HFFc6 (cell line): ENCODE measurements at places on chromosomes 4 and X.

DNA sequence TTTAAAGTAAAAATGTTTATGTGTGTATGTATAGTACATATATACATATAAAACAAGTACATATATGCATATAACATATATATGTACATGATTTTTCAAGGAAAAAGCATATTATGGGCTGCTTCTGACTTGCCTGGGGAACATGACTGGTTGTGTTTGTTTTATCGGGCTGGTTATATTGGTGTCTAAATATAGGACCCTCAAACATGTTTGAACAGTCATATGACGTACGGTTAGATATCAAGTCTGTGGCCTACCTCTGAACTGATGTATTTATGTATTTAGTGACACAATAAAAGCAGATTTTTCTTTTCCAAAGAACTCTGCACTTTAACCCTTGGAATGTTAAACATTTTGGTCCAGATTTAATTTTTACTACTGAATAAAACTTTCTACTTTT is 37.9 kb upstream of the ARSD start:
- DNase-seq = no peak

DNA sequence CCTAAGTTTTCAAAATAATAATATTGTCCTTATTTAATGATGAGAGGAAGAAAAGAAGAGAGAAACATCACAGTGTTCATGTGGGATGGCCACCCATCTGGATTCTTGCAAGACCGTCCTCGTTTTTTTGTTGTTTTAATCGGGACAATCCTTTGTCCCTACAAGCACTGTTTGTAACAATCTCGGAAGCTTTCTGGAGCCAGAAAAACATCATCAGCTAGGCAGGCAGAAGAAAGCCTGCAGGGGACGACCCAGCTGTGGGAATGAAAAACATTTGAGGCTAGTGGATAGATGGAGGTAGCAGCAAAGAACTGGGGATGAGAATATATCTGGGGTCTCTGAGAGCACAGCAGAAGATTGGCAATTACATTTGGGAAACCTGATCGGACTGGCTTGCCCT is 105.6 kb downstream of the DKK2 start:
- DNase-seq = no peak

- DNase-seq = no peak
Observed at GRCh38 chr4:175385797-175386196, 426.3 kb downstream of the GPM6A start.

DNA sequence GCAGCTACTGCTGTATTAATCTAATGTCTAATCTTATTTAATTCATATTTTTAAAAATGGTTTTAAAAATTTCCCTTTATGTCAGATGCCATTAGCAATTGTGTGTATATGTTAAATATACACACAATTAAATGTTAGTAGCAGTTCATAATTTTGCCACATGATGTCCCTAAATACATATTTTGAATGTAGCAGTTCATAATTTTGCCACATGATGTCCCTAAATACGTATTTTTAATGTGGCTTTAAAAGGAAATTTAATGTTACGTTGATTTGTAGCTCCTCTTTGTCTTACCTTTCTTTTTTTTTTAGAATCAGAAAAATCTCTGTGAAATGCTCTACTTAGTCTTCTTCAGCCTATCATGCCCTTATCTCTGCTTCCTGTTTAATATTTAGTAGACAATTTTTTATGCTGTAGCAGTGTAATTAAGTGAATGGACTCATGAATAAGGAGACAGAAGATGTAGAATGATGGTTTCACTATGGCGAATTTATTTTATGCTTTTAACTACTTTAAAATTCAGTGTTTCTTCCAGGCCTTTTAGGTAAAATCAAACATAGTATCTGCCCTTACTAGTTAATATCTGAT is 26.1 kb downstream of the RBM46 start:
- peak; percentile 48 for DNase-seq

DNA sequence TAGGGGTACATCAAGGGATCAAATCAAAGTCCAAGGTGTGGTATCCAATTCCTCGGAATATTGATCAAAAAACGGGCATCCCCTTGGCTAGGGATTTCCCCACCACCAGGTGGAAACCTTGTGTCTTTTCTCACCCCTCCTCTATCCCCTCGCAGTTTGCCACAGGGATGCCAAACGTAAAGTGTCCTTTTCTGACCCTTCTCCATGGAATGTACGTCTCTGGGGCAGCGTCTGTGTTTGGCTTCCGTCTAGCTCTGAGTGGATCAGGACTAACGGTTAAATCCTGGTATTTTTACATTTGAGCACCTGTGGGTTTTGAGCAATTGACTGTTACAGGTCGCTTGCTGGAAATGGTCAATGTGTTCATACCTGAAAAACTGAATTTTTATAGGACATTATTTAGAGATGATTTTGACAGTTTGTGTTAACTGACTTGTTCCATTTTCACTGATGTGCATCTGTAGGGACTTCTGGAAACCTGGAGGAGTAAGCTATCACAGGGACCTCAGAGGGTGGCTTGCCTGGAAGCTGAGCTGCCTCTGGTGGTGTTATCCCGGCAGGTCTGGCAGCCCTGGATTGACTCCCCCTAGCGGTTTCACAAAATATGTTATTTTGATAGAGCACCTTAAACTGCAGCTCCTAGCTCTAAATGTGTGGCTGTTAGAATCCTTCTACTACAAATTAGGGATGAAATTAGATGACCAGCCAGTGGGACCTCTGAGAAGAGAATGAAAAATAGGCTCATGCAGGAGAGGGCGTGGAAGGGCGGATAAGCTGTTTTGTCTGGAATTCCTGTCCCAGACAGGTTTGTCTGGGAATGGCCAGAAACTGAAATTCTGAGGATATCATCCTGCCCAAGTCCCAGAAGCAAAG is 8.8 kb upstream of the MGST2 start:
- DNase-seq = peak; percentile 83
